ENCODE measurements at places on chromosomes 2 and 18. TPM values are rescaled to one million over a fixed set of nuclear protein-coding genes. Genes with fewer than 3 reads are reported as not detected.
A peak's percentile ranks its signal among the peaks of the same experiment; 100 is the strongest.

DNA sequence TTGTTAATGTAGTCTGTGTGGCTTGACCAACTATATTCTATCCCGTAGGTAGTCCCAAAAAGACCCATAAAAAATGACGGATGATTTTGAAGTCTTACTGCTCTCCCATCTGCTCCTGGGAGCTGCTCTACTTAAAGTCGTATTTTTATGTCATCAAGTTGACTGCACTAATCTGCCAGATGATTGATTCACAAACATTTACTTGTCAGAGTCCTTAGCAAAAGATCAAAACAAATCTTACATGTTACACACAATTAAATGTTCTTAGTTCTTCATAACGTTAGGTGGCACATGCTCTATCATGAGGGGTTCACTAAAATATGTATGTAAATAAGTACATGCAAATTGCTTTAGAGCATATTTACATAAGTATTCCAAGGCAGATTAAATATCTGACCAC lies 498.3 kb upstream of the LRRTM4 start:
- no peak for DNase-seq

TGFA gene
- total RNA-seq = 0.19 TPM

HAAO gene
- total RNA-seq = 3.1 TPM

GRCh38 chr2:2860589-2861300 lies 516.9 kb downstream of the EIPR1 start:
- no peak for DNase-seq

DNA sequence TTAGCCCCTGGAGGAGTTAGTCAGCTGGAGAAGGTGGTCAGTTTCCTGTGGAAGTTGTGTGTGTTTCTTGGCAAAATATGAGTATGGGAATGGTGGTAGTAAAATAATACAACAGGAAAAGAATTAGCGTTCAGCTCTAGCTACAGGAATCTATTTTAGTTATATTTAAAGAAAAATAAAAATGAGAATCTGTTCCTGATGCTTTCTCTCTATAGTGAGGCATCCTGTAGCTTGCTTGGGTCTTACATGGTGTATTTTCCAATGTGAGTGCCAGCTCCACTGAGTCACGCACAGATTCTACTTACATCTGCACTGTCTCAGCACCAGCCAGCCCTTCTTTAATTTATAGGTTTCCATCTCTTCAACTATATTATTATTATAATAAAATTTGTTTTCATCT lies 132.2 kb downstream of the BIRC6 start:
- no peak for DNase-seq

GRCh38 chr18:39721712-39722111 lies 2156.1 kb upstream of the CELF4 start:
- no peak for DNase-seq

- DNase-seq = peak; percentile 50
These were observed 857 bp upstream of the INHBB start for GRCh38 chr2:120344976-120345581.

DNA sequence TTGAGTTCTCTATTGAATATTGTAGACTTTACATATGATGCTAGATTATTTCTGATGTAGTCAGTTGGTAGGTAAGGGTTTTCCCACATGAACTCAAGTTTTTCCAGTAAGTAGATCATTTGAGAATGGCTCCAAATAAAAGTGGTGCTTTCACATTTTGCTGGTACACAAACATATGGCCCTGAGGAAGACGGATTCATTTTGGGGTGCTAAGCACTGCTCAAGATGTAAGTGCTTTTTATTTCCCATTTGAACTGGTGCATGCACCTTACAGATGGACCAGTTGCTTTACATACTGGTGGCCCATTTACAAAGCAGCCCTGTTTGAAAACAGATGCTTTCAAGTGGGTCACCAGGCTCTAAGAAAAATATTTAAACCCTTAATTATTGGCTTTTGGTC lies 266.7 kb downstream of the MEIS1 start:
- DNase-seq = no peak

- DNase-seq = no peak
These were observed 120.7 kb upstream of the ZC3H15 start for GRCh38 chr2:186365406-186365805.

GRCh38 chr2:28399956-28400355 lies 7.3 kb downstream of the FOSL2 start:
- no peak for DNase-seq

DNA sequence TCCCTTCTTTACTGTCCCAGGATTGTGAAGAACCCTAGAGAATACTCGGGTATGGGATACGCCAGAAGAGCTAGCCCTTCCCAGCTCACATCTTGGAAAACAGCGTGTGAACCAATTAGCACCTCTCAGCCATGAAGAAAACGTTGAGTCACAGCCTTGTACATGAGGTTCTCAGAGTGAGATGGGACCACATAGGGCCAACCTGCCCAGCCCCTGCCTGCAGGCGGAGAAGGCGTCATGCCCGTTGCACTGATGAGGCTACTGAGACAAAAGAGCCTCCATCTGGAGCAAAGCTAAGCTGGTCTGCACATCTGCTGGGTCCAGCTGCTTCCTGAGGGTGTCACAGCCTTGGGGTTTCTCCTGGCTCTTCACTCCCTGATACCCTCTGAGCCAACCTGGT lies 92.2 kb downstream of the LBH start:
- no peak for DNase-seq

DNA sequence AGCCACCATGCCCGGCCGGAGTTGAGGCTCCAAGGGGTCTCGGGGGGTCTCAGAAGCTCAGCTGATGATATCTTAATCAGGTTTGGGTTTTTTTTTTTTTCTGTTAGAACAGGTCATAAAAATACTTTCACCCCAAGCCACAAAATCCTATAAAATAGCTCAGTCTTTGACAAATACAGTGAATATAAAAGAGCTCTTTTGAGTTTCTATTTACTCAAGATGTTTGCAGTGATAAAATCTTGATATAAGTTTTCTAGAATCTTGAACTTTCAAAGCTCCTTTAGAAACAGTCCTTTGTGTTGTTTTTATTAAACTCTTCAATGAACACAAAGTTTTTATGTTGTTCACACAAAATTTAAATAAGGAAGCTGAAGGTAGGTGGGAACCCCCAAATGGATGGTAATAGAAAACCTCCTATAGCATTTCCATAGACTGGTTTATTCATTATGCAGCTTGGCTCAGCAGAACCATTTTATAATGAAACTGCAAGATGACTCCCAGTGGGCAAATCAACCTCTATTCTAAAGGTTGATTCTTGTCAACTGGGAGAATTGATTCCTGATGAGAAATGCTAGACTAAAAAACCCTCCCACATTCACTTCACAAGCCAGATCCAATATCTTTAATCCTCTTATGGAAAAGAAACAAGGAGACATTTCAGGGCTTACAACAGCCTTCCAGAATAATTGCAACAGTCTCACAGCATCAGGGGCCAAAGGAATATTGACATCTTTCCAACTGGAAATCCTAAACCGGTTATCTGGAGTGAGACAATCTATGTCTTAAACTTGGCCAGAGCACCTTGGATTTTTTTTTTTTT lies 13.6 kb upstream of the NARS1 start:
- no peak for DNase-seq

- DNase-seq = peak; percentile 30
These were observed 15.0 kb downstream of the KCNJ13 start for GRCh38 chr2:232761301-232761907.

AMER3 gene
- not detected for total RNA-seq

DNA sequence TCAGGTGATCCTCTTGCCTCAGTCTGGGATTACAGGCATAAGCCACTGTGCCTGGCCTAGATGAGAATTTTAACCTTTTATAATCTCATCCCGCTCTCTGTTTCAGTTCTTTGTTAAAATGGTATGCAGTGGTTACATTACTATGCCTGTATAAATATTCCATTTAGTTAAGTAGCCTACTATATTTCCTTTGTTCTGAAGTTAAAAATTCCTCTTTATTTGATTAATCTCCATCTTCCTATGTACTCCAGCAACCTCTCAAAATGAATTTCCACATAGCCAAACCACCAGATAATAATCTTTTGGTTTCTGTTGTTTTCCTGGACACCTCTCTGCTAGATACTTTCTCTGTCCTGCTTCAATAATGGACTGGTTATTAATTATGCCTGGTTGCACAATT lies 15.8 kb downstream of the RAB10 start:
- no peak for DNase-seq

DNA sequence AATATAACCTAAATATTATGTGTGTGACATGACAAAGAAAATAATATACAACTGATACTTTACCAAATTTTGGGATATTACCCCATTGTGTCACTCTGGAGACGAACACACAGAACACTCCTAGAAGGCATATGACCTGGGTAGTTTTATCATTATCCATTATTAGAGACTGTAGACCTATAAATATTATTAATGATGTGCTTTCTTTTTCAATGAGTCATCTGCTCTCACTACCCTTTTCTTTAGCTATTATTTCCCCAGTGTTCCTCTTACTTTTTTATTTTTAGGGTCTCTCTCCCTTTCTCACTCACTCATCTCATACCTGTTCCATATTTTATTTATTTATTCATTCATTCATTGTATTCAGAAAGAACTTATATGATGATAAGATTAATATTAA lies 143.3 kb upstream of the ITGA4 start:
- no peak for DNase-seq

ADD2 gene
- 76.0 TPM for total RNA-seq

DNA sequence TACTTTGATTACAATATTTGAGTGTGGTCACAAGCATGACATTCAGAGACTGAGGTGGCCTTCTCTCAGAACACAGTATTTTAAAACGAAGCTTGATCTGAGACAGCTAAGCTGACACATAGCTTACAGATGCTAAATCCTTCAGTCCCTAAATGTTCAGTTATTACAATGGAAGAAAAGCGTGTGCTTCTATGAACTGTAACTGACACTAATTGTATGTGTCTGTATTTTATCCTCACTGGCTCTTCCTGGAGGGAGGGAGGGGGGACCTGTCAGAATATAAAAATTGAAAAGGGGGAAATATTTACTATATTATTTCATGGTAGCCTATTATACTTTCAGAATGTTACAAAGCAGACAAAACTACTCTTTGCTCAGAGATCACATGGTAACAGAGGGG lies 340.2 kb downstream of the FIGN start:
- no peak for DNase-seq

GRCh38 chr18:3910512-3910911 lies 460.5 kb downstream of the TGIF1 start:
- no peak for DNase-seq

AQP12B gene
- not detected for total RNA-seq

GRCh38 chr2:69807821-69808540 lies 21.5 kb upstream of the GMCL1 start:
- DNase-seq = no peak

GRCh38 chr2:201452058-201452921 lies 750 bp downstream of the STRADB start:
- DNase-seq = no peak

- DNase-seq = no peak
These were observed 361.0 kb downstream of the ANAPC1 start for GRCh38 chr2:111523009-111523408.

KCNS3 gene
- total RNA-seq = not detected

- DNase-seq = no peak
These were observed 102.3 kb downstream of the RAPH1 start for GRCh38 chr2:203432811-203433210.

DNA sequence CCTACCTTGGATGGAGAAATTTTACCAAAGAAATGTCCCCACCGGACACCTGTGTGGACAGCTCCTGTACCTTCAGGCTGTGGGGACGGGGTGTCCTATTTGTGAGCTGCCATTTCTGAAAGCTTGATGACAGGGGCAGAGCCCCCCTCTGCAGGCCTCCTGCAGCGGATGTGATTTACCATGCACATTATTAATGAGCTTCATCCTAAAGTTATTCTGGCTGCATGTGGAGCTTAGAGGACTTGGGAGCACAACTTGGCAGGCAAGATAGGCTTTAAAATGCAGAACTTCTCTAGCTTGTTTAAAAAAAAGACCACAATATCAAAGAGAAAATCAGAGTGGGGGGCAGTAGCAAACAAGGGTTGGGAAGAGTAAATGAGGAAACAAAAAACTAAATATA lies 350.0 kb upstream of the KLHL29 start:
- no peak for DNase-seq

NEB gene
- total RNA-seq = 0.30 TPM

COLEC11 gene
- total RNA-seq = not detected

CFAP53 gene
- total RNA-seq = 0.82 TPM

CD8B2 gene
- 0.76 TPM for total RNA-seq

DNA sequence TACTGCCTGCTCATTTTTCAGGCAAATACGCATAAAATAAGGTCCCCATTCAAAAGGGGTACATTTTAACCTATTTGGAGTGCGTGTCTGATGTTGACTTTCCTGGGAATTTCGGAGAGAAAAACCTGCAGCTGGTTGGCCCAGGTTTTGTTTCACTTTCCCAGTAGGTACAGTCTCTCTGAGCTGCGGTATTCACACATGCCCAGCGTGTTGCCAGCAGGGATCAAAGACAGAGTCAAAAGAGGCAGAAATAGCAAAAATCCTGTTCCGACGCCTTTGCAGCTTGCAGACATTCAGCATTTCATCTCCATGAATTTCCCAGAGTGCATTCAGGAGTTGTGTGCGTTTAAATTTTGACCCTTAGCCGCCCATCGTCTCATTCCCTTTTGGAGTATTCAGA lies 855.4 kb upstream of the CELF4 start:
- no peak for DNase-seq

GKN2 gene
- total RNA-seq = not detected

RIT2 gene
- not detected for total RNA-seq

DNA sequence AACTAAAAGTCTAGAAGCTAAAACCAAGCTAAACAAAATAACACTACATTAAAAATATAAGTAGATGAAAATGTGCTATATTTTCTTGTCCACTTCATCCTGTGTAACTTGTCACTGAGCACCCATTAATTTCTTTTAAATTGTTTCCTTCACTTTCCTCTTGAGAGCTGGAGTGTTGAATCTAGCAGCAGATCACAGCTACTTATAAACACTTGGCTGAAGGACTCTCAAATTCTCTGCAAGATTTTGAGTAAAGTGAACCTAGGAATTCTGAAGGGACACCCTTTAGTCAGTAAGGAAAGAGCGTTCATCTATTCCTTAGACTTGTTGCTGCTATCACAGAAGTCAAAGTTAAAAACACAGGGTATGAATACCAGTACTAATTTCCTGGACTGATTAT lies 1163.9 kb downstream of the DPP10 start:
- DNase-seq = no peak

PROC gene
- total RNA-seq = not detected
